Spleen (tissue), 13 donors: ENCODE measurements at places on chromosomes 11 and 22. TPM values are rescaled to one million over a fixed set of nuclear protein-coding genes. Genes with fewer than 3 reads are reported as not detected.

Gene RIMBP3C
- polyA plus RNA-seq, result 0.03 TPM

- DNase-seq, result peak; percentile 79
These were observed 1327.3 kb downstream of the TBC1D22A start for GRCh38 chr22:48089601-48090331.

- peak; percentile 40 for DNase-seq
These were observed 37.0 kb upstream of the FTH1 start for GRCh38 chr11:62004473-62004872.

Gene KCTD14
- 0.20 TPM for polyA plus RNA-seq

GRCh38 chr11:75149766-75150465, 991 bp upstream of the SLCO2B1 start:
- DNase-seq, result no peak

Gene ZP1
- not detected for polyA plus RNA-seq

- DNase-seq, result peak; percentile 61
These were observed 71.6 kb downstream of the LRP5 start for GRCh38 chr11:68383976-68384501.

GRCh38 chr11:14190992-14191778, 167.8 kb downstream of the RRAS2 start:
- no peak for DNase-seq

GRCh38 chr11:23875176-23875850, 621.5 kb upstream of the LUZP2 start:
- no peak for DNase-seq

DNA sequence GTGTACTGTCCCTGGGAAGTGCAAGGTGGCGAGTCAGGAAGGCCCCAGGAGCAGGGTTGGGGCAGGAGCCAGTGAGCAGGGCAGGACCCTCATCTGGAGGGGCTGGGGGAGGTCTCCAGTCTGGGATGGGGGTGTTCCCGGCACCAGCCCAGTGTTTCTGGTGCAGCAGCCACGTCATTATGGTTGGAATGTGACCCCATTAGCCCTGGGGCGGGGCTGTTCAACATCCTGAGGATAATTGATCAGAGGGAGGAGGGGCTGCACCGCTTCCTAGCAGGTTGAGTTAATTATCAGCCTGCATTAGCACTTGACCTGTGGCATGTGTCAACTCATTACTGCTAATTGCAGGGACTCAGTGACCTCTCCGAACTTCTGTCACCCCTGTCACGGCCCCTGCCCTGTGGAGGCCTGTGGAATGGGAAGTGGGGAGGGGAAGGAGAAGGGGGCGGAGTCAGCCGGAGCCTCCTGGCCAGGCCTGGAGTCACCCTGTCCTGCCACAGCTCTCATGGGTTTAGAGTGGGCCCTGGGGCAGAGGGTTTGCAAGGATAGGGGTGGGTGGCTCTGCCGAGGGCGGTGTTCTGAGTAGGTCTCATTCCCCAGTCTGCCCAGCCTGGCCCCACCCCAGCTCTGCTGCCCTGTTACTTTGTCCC, 52.8 kb upstream of the CCDC188 start:
- DNase-seq, result no peak

- DNase-seq, result no peak
These were observed 54.6 kb downstream of the HIRA start for GRCh38 chr22:19376971-19377370.

DNA sequence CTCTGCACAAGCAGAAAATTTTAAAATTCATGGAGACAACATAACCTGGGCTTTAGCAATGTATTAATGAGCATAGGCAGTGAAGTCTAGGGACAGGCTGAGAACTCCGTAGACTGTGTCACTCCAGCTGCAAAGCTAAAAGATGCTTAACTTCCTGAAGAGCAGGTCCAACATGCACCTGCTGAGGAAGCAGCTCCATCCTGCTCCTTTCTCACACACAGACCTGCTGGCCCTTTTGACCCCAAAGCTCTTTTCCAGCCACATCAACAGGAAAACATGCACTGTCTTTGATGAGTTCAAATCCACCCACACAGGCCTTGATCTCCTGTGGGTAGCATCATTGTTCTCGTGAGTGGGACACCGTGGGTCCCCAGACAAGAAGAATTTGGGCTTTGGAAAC, 36.0 kb downstream of the SYN3 start:
- DNase-seq, result no peak

DNA sequence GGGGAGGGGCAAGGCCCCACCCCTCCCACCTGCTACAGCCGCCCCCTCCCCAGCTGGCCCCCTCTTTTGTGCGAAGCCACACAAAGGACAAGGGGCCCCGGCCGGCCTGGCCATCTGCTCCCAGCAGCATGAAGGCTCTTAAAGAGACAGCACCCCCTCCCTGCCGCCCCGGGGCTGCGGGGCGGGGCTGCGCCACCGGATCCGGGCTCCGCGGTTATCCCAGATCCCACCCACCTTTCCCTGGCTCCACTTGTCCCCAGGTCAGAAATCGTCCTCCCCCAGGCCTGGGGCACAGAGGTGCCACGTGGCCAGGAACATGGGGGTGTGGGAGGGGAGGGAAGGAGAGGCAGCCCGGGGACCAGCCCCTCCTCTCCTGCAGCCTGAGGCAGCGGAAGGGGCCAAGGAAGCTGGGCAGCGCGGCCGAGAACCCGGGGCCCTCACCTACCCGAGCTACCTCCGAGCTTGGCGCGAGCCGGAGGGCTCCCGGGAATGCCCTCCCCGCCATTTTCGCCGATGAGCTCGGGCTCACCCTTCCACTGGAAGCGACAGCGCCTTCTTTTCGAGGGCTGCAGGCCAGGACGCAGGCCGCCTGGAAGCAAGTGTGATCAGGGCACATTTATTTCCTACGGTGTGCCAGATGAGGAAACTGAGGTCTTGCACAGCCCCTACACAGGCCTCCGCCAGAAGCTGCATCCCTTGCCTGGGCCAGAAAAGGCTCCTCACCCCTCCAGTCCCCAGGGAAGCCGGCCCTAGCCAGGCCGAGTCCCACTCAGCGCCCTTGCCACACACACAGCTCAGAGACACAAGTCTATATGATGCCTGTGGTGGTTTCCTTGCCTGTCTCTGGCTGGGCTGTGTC, 2.5 kb upstream of the RCOR2 start:
- no peak for DNase-seq

DNA sequence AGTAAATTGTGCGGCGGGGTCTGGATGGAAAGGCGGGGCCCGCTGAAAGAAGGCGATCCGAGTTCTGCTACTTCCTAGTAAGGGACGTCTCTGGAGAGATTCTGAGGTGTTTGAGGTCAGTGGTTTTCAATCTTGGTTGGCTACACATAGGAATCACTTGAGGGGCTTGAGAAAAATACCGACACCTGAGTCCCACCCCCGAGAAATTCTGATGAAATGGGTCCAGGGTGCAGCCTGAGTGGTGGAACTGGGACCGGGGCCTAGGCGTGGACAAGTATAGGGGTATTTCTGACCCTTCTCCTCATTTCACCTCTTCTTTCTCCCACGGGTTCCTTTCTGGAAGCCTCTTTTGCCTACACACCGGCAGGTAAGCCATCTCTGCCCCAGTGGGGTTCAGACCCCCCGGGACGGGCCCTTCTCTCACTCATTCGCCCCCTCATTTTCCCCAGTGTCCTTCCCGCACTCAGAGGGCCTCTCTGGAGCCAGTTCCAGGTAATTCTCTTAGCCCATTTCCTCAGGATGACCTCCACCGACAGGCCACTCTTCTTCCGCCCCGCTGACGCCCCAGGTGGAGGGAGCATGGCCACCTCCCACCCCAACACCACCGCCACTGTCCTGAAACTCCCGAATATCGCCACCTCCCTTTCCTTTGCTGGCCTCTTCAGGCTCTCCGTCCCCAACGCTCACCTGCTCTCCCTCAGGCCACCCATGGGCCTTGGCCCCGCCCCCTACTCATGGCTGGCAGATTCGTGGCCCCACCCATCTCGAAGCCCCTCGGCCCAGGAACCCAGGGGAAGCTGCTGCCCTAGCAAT, 11.8 kb downstream of the ROBO3 start:
- peak; percentile 80 for DNase-seq

DNA sequence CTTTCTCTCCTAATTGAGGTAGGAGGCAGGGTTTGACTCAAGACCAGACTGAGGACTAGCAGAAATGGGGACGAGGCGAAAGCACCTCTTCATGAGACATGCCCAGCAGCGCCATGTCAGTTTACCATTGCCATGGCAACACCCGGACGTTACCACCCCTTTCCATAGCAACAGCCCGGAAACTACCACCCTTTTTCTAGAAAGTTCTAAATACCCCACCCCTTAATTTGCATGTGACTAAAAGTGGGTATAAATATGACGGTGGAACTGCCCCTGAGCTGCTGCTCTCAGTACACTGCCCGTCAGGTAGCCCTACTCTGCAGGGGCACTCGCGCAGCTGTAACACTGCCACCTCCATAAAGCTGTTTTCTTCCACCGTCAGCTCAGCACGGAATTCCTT, 5.9 kb upstream of the RAC2 start:
- peak; percentile 29 for DNase-seq

GRCh38 chr11:76267556-76267955, 61.3 kb upstream of the WNT11 start:
- DNase-seq, result no peak

DNA sequence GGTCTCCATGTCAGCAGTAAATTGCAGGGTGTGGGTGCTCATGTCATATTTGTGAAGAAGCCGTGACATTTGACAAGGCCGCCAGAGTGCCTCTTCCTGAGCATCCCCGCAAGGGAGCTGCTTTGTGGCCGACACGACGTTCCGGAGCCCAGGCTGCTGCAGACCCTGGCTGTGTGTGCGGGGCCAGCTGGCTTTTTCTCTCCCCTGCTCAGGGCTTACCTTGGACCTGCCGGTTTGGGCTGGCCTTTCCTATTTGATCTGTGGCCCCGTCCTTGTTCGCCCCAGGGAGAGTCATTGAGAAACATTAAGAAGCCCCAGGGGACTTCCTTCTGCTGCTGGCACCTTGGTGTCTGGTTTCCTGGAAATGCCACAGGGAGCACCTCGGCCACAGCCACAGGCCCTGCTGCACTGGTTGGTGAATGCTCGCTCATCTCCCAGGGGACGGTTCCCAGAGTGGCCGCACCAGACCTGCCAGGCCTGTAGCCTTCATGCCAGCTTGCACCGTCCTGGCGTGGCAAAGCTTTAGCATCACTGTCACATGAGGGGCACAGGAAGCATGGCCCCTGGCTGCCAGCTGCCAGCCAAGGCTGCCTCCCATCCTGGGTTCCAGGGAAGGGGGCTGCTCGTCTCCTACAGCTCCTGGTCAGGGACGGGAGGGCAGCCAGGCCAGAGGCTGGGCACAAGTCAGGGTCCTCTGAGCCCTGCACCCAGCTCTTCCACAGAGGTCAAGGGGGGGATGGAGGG, 5.4 kb downstream of the GRK2 start:
- DNase-seq, result peak; percentile 88

DNA sequence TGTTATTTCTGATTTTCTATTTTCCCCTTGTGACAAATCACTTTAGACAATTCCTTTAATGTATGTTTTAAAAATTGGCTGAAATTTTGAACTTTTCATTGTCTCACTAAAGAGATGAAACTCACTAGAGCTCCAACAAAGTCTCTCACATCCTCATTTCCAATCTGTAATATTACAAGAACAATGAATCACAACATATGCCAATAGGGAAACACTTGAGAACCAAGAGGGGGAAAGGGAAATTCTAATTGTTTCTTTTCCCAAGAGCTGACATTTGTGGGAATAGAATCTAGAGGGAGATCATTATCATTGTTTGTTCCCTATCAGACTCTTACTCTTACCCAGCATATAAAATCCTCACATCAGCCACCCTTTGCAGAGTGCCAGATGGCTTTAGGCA, 28.2 kb downstream of the OR10D3 start:
- DNase-seq, result no peak

GRCh38 chr11:69922015-69922595, 102.9 kb upstream of the FGF3 start:
- DNase-seq, result no peak

DNA sequence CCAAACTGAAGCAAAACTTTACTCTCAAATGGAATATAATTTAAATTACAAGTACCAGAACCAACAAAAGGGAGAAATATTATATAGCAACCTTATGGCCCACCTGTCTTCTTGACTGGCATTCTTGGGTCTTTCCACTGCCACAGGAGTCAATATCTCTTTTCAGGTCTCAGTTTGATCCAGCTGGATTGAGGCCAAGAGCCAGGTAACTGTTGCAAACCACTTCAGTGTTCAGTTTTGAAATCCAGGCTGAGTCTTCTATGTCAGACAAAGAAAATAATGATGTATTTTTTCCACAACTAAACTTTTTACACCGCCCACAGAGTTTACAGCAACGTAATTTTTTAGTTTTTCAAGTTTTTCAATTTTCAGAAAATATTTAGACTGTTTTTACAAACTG, 648 bp downstream of the DLG2 start:
- DNase-seq, result no peak

Gene EFCAB6
- 0.07 TPM for polyA plus RNA-seq

DNA sequence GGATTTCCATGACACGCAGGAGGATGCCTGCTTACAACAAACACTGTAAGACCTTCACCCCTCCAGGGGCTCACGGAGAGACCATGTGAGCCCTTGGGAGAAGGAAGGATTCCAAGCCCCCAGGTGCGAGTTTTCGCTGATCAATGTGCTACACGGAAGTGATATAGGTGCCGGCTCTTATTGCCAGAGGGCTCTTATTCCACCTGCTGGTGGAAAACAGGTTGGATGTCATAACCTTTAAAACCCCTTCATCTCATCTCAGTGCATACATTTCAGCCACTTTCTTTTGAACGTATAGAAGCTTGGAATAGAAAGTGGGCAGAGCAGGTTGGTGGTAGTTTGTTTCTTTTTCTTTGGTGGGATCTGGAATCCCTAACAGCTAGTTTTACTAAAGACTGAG, 25.8 kb downstream of the LAYN start:
- no peak for DNase-seq

Gene CELF1
- polyA plus RNA-seq, result 39.2 TPM

DNA sequence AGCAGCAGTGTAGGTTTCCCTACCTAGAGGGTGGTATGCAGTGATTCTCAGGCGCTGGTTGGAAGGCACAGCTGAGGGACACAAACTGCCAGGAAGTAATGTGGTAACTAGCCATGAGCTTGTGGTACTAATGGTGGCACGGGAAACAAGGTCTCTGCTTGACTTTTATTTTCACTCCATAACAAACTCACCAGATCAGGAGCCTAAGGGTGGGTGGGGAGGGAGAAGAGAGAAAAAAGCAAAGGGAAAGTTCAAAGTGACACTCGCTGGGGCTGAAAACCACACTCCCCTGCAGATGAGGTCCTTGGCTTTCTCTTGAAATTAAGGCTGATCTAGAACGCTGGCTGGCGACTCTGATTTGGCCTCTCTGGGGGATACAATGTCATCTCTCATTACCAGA, 22.0 kb downstream of the TRAF6 start:
- no peak for DNase-seq

DNA sequence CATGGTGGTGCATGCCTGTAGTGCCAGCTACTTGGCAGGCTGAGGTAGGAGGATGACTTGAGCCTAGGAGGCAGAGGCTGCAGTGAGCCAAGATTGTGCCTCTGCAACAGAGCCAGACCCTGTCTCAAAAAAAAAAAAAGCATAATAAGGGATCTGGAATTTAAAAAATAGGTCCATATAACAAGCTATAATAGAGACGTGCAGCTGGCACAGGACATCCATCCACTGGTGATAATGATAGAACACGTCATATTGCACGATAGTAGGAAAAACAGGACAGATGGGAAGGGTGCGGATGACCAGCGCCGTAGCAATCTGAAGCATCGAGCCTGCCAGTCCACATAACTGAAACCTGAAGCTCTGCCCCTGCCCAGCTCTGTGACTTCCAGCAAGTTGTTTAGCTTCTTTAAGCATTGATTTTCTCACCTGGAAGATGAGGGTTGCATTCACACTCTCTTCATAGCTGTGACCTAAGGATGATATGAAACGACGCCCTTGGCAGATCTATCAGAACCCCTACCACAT, 60.3 kb upstream of the PRODH start:
- no peak for DNase-seq

GRCh38 chr11:60396799-60397198, 540 bp downstream of the MS4A14 start:
- no peak for DNase-seq

GRCh38 chr11:78417888-78418583, 416 bp upstream of the GAB2 start:
- peak; percentile 96 for DNase-seq
